ENCODE measurements at places on chromosomes 7 and 10. TPM values are rescaled to one million over a fixed set of nuclear protein-coding genes. Genes with fewer than 3 reads are reported as not detected.

DNA sequence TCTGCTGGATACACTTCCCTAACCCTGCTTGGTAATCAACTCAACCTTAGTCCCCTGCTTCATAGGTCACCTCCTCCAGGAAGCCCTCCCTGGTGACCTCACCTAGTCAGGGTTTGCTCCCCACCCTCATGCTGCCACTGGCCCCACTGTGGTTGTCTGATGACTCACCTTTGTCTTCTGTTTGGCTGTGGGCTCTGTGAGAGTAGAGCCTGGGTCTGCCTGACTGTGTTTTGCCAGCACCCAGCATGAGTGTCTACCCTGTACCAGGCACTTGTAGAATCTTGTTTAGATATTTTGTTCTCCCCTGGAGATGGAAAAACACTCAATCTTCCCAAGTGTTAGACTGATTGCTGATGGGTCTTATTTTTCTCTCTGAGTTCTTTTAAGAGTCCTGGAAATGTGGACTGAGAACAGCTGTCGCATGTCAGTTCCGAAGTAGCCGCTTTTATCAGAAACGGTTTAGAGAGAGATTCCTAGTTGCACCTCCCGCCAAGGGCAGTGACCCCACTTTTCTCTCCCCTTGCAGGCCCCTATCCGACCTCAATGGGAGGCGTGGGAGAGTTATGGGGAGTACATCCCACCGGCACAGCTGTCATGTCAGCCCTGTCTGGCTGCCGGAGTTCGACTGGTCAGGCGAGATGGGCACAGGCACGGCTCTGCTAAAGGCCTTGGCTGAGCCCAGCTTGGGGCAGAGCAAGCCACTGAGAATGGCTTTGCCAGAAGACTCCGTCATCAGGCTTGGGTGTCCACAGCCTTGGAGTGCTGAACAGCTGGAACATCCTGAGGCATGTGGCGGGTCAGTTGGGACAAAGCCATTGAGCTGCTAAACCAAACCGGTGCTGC is 134.3 kb downstream of the GRK5 start:
- DNase-seq = no peak

- DNase-seq = no peak
Measured at GRCh38 chr7:101171442-101171837, 6.1 kb upstream of the VGF start.

GRCh38 chr7:26328498-26329390 is 37.1 kb downstream of the SNX10 start:
- DNase-seq = no peak

GRCh38 chr7:7536396-7537019 is 835 bp upstream of the COL28A1 start:
- no peak for DNase-seq

GRCh38 chr10:119159332-119159731 is 6.2 kb downstream of the SFXN4 start:
- no peak for DNase-seq

GRCh38 chr10:65805993-65806392 is 1119.8 kb upstream of the LRRTM3 start:
- DNase-seq = no peak

- DNase-seq = no peak
Measured at GRCh38 chr7:16875861-16876260, 5.9 kb downstream of the AGR3 start.

- DNase-seq = no peak
Measured at GRCh38 chr7:115410972-115411686, 489.2 kb downstream of the MDFIC start.

- DNase-seq = no peak
Measured at GRCh38 chr7:47513741-47514241, 68.1 kb downstream of the TNS3 start.

GRCh38 chr10:48820699-48821098 is 118.9 kb downstream of the LRRC18 start:
- no peak for DNase-seq

DNA sequence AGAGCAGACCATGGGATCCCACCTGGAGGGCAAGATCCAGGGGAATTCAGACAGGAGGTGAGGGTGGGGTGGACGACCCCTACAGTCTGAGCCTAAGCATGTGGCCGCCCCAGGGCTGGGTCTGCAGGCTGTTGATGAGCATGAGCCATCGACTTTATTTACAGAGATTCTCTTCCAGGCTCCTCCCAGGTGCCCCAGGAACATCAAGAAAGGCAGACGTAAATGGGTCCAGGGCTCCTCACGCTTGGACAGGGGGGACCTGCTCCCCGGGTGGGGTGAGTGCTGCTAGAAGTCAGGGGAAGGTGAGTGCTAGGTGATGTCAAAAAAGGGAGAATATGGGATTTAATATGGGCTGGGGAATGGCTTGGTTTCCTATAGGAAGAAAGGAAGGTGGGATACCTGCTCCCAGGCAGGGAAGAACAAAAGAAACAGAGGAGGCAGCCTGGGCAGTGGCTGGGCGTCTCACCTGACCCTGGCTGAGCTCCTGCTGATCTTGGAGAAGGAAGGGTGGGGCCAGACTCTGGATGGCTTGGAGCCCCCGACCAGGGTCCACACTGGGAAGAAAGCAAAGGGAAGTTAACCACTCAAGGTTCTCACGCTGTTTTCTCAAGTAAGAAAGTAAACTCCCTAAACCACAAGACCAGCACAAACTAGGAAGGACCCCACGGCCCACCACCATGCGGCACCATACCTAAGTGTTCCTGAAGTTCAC is 162.1 kb upstream of the SHH start:
- DNase-seq = no peak

GRCh38 chr10:128850647-128851046 is 616.4 kb upstream of the MGMT start:
- no peak for DNase-seq

DNA sequence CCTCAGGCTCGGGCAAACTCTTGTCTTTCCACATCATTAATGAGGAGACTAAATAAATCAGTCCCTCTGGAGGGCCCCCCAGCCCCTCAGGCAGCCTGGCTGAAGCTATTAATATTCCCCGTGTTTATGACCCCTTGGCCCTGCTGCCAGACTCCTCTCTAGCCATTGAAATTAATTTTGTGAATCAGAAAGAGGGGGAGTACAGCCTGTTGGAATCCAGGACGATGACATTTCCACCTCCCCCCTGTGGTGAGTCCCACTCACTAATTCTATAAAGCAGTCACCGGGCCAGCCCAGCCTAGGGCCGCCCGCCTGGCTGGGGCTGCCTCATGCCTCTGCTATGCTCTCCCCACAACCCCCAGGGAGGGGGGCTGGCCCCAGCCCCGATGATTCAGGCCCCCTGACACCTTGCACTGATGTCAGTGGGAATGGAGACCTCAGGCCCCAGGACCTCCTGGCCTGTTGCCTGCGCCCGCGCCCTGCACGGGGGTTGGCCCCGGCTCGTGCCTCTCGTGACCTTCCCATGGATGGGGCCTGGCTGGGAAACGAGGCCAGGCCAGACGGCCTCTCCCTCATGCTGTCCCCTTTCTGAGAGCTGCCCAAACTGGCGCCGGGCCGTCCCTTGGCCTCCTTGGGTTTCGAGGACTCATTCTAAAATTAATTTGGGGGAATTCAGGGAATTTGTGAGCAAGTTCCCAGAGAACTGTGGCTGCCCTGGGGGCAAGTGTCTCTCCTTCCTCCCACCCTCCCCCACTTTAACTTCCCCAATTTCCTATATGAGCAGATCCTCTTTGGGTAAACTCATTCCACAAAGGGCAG is 34.0 kb downstream of the TMEM270 start:
- DNase-seq = no peak

DNA sequence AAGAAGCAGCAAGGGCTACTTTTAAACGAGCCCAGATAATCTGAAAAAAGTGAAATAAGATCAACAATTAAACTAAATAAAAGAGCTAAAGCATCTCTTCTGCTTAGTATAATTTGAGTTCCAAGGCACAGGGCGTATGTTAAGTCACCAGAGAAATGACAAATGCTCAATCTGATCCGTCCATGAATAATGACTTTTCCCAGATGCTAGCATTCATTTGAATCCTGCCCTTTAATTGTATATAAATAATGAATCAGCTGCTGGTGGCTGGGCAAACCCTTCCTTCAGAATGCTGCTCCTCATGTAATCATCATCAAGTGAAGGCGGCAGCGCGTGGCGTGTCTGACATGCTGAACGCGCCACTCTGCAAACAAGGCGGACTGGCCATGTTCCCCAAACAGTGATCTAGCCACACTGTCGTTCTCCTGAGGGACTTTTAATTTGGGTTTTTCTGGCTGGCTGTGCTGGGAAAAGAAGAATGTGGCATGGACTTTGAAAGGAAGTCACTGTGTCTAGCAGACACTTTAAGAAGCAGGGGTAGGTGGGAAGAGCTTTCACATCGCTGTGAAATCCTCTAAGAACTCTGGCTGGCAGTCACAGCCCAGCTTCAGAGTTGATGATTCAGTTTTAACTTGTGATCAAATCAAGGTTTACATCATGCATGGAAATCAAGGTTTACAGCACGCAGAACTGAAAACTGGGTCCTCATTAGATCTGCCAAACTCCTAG is 70.7 kb downstream of the BEND7 start:
- no peak for DNase-seq

- DNase-seq = no peak
Measured at GRCh38 chr7:75986147-75986781, 8.1 kb downstream of the TMEM120A start.

GRCh38 chr7:101201695-101202602 is 1.1 kb upstream of the MOGAT3 start:
- DNase-seq = peak; percentile 19

- DNase-seq = no peak
Measured at GRCh38 chr10:77149706-77150105, 487.9 kb downstream of the KCNMA1 start.

- no peak for DNase-seq
Measured at GRCh38 chr7:155807789-155808548, 4.3 kb downstream of the SHH start.

Gene SLC16A12
- 0.21 TPM for total RNA-seq

Gene LEP
- not detected for total RNA-seq

Gene MACC1
- 0.69 TPM for total RNA-seq
